ENCODE measurements at places on chromosomes 1 and 21.

DNA sequence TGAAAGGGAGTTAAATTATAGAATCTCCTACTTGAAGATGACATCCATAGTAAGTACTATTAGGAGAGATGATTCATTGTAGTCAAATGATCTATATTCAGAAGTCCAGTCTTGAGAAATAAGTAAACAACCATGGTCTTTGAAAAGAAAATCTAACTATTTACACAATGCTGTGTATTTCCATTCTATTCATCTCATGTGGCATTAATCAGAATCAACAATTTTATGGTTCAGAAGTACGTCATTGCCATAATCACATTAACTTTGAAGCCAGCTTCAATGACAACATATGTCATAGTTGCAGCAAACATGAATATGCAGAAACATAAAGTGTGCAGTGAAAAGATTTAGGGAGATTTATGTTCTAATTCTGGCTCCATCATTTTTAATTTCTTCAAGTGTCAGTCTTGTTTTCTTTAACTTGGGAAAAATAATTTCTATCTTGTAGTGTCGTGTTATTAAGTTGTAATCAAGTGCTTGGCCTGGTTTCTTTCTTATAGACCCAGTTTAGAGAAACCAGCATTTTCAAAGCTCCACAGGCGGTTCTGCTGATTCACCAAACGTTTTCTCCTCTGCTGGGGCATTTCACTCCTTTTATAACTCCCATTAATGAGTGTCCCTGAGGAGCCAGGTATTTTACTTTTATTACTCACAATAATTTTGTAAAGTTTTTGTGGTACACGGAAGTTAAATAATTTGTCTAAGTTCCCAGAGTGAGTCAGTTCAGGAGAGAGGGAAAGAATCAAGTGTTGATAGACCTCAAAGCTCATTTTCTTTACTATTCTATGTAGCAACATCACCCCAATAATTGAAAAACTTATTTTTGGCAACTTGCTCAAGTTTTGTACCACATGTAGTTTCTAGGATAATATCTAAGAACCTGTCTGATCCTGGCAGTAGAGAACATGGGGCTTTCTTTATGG, 35.9 kb upstream of the PTGS2 start:
- no peak for DNase-seq

- no peak for DNase-seq
Measured at GRCh38 chr1:155081472-155082300, 3.0 kb downstream of the EFNA3 start.

DNA sequence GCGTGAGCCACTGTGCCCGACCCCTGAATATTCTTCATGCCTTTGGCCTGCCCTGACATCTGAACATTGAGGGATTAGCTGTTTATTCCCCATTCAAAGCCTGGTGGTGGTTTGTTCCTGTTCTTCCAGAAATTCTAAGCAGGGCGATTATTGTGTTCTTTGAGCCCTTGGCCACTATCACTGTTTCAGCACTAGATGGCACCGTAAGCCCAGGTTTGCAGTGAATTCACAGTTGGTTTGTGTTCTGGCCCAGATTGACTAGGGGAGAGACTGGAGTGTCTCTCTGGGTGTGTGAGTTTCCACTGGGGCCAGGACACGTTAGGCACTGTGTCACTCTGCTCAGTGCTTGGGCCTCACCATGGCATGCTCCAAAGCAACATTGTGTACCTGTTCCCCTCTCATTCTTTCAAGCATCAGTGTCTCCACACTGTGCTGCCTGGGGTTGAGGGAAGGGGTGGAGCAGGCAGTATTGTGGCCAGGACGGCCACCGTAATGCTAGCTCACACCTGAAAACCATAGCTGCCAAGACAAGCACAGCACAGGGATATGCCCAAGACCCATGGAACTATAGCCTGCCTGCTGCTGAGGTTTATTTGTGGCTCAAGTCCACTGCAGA, 52.7 kb downstream of the PKN2 start:
- no peak for DNase-seq

DNA sequence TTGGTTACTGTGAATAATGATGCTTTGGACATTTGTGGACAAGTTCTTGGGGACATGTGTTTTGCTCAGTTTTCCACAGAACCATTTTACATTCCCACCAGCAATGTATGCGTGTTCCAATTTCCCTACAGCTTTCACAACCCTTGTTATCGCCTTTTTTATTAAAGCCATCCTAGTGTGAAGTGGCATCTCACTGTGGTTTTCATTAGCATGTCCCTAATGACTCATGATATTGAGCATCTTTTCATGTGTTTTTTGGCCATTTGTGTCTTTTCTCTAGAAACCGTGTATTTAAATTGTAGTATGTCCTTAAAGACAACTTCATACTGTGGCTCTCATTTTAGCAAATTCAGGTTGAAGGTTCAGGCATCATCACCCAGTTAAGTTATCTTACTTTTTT, 132.1 kb downstream of the TGFBR3 start:
- DNase-seq, result no peak

DNA sequence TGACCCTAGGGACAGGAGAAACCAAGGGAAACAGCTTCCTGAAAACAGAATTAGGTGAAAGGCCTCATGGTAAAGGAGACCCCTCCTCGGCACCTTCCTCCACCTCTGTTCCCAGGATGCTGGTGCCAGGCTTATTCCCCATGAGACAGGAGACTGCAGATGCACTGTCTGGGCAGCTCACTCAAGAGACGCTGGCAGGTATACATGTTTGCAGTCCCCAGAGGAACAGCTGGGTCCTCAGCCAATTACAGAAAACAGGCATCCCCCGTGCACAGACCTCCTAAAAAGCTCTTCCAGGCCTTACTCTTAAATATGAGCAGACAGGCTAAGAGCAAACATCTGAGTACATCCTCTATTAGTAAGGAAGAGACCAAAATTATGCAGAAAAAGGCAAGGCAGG, 6.5 kb downstream of the CCSAP start:
- DNase-seq, result no peak

- peak; percentile 81 for DNase-seq
Measured at GRCh38 chr1:27575840-27576331, 28.1 kb downstream of the AHDC1 start.

- no peak for DNase-seq
Measured at GRCh38 chr1:109315288-109315687, 8.5 kb upstream of the MYBPHL start.

- DNase-seq, result peak; percentile 46
Measured at GRCh38 chr21:17613242-17613676, 558 bp upstream of the BTG3 start.

DNA sequence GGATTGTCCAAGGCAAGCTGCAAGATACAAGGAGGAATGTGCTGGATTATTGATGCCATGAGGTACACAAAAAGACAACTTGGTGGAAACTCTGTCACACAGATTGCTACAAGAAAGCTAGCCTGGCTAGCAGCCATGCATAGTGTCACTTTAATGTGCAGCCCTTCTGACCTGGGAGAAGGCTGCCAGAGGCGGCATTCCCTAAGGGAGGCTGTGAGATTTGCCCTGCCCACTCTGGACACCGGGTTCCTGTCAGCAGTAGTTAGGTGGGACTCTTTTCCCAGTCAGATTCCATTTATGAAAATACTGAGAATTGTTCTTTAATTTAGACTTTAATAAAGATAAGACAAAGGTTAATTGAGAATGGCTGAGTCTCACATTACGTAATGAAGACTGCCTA, 47.8 kb upstream of the SYT6 start:
- no peak for DNase-seq

DNA sequence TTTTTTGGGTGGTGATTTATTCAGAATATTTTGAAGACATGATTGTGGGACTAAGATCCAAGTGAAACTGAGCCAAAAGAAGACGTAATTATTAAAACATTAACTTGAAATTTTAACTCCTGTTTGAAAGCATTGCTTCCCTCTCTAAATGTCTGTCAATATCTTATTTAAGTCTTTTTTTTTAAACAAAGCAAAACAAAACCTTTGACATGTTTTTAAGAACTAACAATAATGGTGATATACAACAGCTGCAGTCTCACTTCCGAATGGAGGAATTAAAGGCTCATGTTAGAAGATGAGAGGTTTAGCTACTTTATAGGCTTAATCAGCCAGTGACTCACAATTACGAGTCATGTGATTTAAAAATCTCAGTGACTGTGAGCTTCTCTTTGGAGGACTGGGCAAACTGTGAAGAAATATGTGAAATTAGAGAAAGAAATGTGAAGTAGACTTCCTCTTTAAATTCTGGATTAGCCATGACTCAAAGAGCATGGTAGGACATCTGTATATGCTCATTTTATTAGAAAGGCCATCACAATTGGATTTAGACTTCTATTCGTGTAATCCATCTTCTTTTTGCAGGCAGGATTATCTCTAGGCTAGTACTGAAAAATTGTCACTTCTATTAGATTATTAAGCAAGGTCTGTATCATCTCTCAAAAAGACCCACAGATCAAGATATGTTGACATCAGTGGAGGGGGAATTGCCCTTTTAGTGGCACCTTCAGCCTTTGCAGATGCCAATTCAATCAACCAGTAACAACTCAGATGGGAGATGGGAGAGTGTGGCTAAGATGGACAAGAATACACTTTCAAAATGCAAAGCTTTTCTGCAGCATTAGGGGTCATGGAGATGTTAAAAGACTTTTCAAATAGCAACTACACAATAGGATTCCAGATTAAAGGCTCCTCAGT, 28.7 kb downstream of the KCNA3 start:
- no peak for DNase-seq
